ENCODE measurements at places on chromosomes 3 and 15.

DNA sequence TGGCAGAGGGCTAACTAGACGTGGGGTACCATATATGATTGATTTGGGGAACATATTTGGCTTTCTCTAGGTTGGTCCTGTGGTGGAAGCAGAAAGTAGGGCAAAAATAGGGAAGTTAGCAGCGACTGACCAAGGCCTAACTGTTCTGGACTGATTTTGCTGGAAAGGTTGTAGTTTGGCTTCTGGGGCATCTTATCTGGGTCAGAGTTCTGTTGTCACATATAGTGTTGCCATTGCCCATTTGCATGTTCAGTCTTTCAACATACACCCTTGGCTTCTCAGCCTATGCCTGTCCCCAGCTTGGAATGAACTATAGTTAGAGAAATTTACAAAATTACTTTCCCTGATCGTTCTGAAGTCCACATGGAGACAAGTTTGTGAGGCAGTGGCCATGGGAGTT lies 426.5 kb downstream of the TBC1D5 start:
- DNase-seq, result no peak

DNA sequence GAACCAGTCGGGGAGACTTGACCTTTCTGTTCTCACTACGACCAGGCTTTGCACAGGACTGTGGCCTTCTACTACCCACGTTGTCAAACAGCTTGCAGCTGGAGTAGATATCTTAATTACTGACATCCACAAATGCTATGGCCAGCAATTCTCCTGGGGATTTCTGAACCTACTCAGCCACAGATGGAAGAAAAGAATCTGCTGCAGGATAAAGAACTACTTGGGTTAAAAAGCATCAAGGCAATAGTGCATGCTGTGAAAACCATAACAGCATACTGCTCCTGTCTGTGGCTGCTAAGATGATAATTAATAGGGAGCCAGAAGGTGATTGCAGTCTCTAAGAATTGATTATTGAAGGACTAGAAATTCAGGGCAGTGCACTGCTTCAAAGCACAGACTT lies 859.2 kb upstream of the SEMA6D start:
- DNase-seq, result no peak

DNA sequence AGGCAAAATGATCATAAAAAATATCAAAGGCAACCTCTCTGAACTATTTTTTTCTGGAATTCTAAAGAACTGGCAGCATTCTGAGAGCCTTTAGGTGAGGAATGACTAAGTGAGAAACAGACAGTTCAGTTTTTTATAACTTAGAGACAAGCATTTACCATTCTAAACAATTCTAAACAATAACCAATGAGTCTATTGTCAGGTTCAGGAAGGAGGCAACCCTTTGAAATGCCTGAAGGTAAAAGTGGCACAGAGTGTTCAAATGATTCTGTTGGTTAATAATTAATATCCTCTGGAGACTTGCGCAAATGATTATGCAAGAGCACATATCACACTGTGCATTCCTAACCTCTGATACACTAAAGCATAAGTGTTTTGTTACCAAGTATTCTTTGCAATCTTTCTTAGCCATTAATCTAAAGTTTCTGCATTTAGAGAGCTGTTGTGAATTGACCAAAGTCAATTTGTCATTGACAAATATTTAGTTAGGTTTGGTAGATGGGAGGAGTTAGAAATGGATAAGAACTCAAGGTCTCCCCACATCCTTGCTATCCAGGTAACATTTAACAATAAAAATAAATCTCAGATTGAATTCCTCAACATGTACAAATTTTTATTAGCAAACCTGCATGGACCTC lies 9.2 kb upstream of the TGFBR2 start:
- DNase-seq, result no peak

DNA sequence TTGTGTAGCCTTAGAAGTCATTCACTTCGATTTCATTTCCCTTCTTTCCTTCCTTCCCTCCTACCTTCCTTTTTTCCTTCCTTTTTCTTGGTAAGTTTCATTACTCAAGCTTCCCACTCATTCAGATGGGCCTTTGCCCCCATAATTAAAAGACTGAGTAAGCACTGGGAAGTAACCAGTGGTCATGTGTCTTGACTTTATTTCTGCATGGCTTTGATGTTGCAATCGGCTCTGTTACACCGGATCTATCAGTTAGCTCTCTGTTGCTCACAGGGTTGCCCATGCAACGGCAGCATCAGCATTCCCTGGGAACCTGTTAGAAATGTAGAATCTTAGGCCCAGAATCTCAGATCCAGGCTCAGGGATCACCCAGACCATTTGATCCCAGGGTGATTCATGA lies 25.6 kb upstream of the LARS2 start:
- no peak for DNase-seq

GRCh38 chr15:25987638-25988037 lies 124.5 kb upstream of the ATP10A start:
- no peak for DNase-seq

DNA sequence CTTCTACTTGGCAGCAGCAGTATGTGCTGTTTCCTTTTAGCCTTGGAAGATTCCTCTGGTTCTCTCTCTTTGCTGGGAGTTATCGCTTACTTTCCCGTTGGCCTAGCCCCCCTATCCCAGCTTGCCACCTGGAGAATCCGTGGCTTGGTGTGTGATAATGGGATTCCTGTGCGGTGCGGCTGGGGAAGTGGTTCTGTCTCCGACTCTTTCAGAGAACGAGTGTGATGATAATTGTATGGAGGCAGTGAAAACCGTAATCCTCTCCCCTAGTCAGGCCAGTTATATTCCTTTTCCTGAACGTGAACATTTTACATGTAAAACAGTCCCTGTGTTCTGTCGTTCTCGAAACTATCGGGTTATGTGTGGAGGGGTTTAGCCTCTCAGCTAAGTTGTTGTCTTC lies 300.1 kb upstream of the C2CD4B start:
- no peak for DNase-seq

DNA sequence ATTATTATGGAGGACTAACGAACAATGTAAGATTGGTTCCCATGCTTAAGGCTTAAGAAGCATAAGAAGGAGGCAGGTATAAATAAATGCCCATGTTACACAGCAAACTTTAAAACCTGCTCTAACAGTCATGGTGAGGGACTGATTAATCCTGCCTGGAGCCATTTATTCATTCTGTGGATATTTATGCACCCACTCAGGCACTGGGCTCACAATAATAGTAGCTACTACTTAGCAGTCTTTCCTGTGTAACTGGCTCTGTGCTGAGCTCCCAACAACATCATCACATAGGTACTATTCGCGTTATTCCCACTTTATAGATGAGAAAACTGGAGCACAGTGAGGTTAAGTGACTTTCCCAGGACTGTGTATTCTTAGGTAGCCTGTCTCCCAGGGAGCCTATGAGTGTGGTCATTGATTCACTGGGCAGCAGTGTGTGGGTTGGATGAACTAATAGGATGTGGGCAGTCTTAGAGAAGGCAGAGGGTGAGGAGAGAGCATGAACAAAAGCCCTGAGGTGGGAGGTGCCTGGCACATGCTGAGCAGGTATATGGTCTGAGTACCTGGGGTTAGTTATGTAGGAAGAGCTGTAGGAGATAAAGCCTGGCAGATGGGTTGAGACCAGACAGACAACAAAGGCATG lies 44.1 kb upstream of the UMPS start:
- DNase-seq, result no peak

DNA sequence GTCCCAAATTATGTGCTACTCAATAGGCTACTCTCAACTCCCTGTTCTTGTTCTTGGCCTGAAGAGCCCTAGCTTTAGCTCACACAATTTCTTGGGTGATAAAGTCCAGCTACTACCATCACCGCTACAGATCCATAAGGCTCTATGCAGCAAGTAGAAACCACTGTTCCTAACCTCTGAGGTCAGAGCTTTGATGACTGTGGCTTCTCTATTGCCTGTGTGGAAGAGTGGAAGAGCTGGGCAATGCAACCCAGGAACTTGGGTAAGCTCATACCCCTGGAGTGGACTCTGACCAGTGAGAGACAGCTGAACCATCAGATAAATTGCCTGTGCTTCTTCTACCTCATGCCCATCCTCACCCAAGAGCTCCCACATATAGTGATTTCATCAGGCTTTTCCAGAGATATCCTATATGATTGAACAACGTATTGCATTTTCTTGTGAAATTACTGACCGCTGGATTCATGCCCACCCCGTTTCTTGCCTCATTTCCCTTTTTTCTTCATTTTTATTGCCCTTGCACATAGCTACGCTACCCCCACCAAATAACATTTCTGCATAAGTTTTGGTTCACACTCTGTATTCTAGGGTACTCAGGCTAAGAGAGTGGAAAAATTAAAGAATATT lies 172.3 kb upstream of the MBNL1 start:
- no peak for DNase-seq

Measured in effector CD8-positive, alpha-beta T cell (primary cell).